A549 (cell line): ENCODE measurements at places on chromosomes 4 and X. TPM values are rescaled to one million over a fixed set of nuclear protein-coding genes. Genes with fewer than 3 reads are reported as not detected.

Gene PDZD4
- 2.3 to 3.0 TPM (median 2.4 TPM) in 3 replicates for polyA plus RNA-seq

Gene EGF
- 0.54 to 0.59 TPM (median 0.58 TPM) in 3 replicates for polyA plus RNA-seq

Gene SPANXA2
- polyA plus RNA-seq, result 0.18 to 0.49 TPM in 2 of 3 replicates, not detected in the other

Gene DLG3
- polyA plus RNA-seq, result 3.0 to 3.2 TPM (median 3.1 TPM) in 3 replicates

GRCh38 chr4:150641612-150642011, 59.7 kb downstream of the MAB21L2 start:
- DNase-seq, result no peak

GRCh38 chrX:13386636-13387035, 66.8 kb upstream of the ATXN3L start:
- DNase-seq, result no peak

DNA sequence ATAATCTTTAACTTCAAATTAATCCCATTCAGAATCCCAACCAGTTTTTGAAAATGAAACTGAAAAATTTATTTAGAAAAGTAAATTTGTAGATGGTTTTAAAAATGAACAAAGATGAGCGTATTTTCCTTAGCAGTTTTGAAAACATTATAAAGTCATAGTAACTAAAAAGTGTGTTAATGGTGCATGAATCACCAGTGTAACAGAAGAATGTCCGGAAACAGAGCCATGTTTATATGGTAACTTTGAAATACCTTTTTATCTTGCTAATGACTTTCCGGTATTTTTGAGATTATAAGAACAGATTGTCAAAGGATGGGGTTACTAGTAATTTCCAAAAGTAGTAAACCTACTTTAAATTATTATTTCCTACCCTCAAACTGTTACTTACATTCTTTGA, 145.9 kb downstream of the IRS4 start:
- DNase-seq, result no peak

- DNase-seq, result no peak
These were observed 137.1 kb downstream of the NDST3 start for GRCh38 chr4:118171381-118171780.

DNA sequence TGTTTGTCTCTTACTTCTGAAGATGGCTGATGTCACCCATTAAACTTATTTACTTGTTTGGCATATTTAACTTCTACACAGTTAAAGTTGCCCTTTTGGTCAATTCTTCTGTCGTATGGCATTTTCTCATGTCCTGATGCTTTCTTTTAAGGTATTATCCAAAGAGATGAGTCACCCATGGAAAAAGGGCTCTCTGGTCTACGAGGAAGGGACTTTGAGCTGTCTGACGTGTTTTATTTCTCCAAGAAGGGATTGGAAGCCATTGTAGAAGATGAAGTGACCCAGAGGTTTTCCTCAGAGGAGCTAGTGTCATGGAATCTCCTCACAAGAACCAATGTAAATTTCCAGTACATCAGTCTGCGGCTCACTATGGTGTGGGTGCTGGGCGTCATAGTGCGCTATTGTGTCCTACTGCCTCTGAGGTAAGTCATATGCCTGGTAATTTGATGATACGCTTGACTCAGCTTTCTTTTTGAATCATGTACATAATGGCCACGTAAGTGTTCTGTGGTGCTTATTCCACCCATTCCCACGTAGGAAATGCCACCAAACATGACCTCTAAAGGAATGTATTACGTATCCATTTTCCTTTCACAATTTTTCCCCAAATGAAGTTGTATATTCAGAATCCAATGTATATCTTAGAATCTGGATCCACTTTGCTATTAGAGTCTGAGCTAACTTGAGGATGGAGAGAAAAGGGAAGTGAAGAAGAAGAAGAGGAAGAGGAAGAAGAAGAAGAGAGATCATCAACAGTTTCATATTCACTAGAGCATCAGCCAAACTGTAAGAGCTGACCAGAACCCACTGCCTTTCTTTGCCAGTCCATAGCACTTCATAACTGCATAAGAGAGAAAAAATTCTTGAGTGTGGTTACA, 45.7 kb downstream of the GPAT3 start:
- DNase-seq, result peak; percentile 68

- DNase-seq, result no peak
These were observed 91.4 kb downstream of the BCOR start for GRCh38 chrX:40006106-40007017.
